ENCODE measurements at places on chromosomes 12 and 14.

DNA sequence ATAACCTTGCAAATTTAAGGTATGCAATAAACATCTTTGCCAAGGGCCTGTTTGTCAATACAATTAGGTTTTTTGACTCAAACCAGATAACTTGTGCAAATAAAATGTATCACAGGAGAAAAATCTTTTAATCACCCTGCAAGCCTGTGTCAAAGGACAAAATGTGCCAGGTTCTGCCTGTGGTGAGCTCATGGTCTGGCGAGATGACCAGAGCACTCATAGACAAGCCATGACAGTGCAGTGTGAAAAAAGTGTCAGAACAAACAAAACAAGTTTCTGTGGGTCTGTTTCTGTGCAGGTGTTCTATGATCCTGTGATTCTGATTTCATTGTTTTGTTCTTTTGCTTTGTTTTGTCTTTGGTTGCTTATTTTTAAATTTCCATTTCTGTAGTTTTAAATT is 847.2 kb downstream of the VRK1 start:
- DNase-seq: no peak

DNA sequence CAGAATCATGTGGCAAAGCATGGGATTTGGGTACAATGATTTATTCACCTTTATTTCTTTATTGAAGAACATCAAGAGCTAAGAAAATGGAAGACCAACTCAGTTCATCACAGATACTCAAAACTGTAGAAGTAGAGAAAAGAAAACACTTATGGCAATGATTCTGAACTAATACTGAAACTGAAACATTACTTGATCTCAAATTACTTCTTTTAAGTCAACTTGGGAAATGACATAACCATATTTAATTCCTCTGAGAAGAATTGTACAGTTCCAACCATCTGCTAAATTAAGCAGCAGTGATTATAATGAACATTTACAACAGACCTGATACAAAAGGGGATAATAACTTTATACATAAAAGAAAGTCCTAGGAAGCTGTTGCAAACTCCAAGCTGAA is 466.5 kb downstream of the TMTC2 start:
- no peak for DNase-seq

DNA sequence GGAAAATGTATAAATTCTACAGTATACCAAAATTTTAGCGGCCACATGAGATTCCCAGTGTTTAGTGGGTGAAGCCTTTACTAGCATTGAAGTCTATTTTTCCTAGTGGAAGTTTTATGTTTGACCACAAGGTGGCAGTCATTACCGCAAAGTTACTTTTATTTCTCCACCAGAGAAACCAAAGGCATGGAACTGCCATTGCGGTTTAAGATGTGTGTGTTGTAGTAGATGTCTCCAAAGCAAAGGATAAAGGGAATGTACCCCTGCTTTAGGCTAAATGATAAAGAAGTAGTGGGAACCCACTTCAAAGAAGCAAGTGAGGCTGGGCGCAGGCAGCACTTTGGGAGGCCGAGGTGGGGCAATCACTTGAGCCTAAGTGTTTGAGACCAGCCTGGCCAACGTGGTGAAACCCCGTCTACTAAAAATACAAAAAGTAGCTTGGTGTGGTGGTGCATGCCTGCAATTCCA is 140.5 kb downstream of the PRKCH start:
- peak; percentile 64 for DNase-seq

- no peak for DNase-seq
These were observed 9.9 kb downstream of the GPHB5 start for GRCh38 chr14:63308723-63309317.

GRCh38 chr14:73240816-73241480 is 3.6 kb downstream of the PAPLN start:
- no peak for DNase-seq

DNA sequence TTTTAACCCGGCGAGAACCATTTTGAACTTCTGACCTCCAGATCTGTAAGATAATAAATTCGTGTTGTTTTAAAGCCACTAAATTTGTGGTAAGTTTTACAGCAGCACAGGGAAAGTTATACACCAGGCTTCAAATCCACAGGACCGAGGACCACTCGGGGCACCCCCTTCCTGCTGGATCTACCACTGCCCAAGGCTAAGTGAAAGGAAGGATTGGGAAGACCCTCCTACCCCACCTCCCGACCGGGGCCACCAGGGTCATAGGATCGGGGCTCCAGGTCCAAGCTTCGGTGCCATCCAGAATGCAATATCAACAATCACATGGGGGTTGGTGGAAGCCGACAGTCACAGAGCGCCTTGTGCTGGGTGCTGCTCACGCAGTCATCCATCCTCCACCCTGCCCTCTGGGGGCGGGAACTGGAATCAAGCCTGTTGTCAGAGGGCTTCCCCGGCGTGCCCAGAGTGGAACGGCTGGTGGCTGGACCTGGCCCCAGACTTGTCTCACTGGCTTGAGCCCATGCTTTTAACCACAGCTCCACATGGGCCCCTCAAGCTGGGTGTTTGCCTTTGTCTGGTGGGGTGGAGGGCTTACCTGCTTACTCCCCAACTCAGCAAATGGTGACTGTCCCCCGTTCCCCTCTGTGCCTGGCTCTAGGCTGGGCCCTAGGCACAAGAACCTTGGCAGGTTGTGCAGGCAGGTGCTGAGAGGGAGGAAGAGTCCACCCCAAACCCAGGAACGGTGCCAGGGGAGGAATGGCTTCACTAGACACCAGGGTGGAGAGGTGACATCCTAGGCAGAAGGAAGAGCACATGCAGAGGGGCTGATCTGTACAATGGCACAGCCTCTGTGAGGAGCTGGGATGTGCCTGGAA is 180.3 kb upstream of the RTL1 start:
- no peak for DNase-seq

DNA sequence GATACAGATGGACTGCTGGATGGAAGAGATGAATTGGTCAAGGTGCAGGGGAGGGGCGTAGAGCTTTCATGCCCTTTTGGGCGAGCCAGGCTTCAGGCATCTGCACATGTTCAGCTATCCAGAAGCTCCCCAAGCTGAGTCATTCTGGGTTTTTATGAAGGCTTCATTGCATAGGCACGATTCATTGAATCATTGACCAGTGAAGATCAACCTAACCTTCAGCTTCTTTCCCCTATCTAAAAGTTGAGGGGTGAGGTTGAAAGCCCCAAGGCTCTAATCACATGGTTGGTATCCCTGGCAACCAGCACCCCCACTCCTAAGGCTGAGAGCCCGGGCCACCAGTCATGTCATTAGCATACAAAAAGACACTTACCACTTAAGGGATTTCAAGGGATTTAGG is 36.3 kb downstream of the RPS29 start:
- no peak for DNase-seq

DNA sequence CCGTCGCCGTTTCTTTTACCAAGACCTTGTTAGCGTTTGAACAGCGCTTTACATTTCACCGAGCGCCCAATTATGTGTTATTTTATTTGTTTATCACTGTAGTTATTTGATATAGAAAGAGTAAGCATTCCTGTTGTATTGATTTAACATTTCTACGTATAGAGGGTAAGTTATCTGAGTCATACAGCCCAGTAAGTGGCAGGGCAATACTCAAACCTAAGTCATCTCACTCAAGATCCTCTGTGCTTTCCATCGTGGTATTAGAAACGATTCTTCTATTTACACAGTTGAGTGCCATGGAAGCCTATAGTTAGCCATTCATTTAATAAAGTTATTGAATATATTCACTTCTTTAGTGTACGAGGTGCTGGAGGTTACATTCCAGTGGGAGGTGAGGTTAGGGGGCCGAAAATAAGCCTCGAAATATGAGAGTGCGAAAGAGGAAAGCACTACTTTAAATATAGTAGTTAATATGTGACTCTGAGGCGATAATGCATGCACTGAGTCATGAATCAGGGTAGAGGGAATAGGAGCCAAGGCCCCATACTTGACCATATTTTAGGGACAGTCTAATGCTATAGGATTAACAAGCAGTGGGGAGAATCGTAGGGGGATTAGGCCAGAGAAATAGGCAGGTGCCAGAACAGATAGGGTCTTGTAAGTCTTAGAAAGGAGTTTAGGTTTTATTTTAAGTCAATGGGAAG is 629 bp downstream of the RAD51AP1 start:
- no peak for DNase-seq

DNA sequence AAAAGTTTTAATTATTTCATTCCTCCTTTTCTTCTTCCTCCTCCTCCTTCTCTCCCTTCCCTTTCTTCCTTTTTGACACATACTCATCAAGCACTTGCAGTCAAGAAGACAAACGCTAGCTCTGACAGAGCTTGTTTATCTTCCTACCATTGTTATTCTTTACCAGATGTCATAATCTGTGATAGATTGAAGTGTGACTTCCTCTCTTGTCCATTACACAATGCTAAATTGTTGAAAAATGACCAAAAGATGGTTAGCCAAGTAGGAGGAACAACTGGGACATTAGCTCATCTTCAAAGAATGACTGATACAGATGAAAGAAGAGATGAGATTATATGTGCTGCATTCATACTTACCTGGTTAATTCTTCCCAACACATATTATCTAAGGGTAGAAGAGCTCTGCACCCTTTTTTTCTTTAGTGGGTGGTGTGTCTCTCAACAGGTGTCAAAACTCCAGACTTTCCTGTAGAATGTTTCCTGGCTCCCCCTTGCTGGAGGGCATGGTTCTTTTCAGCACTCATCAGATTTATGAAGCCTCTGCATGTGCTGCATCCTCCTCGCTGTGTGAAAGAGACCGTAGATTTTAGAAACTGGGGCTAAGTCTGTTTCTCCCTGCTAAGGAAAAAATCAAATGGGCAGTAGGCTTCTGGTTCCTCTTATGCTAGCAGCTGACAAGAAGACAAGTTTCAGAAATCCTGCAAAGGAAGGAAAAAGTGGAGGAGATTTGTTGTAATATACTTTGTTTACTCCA is 147.1 kb downstream of the TMX1 start:
- no peak for DNase-seq

GRCh38 chr12:2614341-2614740 is 180.4 kb upstream of the FKBP4 start:
- no peak for DNase-seq

DNA sequence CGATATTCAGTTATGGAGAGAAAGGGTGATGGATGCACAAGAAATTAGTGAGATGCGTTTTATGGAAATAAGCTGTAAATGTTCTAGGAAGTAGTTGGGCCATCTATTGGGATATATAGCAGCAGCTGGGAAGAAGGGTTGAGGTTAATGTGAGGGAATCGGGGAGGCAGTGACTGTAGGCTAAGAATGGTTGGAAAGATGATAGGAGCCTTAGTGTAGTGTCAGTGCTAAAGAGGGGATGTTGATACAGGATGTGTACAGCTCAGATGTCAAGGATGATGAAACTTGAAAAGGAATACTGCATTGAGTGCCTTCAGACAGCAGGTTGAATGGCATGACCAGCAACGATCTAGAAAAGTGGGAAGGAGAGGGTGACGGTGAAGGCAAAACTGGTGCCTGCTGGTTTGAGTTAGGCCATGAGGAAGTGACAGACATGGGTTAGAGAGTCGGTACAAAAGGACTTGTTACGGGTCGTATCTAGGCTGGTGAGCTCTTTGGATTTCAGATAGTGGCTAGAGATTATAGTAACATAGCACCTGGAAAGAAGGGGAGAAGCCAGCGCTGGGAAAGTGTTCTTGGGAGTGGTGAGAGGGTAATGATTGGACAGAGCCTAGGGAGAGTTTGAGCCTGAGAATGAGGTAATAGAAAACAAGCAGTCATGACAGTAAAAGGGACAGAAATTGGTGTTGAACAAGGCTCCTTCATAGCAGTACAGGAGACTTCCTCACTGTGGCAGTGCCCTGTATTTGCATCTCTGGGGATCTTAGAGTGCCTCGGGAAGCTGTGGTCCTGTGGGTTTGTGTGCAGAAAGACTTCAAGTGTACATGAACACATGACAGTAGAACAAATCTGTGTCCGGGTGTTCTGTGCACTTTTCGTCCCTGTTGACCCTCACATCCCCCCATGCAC is 9.6 kb downstream of the MARS1 start:
- no peak for DNase-seq

DNA sequence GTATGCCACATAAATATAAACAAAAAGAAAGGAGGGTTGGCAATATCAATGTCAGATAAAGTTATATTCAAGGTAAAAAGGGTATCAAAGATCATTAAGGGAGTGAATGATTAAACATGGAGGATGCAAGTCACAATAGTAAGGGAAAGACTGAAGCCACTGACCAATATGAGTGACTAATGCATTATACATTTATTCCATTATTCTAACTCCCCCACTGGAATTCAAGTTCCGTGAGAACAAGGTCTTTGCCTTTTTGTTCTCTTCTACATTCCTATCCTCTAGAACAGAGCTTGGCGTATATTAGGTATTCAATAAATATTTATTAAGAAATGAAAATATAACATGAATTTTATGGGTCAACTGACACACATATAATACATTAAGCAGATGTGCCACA is 30.7 kb downstream of the MAP4K5 start:
- peak; percentile 80 for DNase-seq

DNA sequence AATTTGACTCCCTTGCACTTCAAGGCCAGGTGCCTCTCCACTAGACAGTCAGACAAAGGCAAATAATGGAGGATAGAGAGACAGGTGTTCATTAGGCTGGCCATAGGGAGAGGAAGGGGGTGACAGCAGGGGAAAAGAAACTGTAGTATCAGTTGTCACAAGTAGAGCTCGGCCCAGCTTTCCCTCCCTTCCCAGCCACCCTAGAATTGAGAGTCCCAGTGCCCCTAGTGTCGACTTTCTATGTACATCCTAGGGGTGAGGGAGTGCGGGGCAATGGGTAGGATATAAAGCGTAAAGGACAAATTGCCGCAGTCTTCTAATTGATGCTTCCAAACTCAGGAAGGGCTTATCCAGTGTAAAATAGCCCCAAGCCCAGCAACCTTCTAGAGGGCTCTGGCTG is 39.0 kb downstream of the BAZ2A start:
- no peak for DNase-seq

DNA sequence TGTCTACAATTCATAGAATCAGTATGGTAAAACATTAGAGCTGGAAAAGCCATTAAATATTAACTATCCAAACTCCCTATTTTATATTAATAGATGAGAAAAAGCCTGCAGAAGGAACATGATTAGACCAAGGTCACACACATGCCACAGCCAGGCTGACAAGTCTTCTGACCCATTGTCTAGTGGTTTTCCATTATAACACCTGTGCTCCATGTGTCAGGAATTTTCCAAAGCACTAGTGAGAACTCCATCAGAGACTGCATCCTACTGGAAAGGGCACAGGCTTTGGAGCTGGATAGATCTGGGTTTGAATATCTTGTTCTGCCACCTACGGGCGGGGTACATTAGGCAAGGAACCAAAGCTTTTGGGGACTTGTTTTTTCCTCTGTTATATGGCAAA is 325.5 kb downstream of the RAD51B start:
- no peak for DNase-seq

DNA sequence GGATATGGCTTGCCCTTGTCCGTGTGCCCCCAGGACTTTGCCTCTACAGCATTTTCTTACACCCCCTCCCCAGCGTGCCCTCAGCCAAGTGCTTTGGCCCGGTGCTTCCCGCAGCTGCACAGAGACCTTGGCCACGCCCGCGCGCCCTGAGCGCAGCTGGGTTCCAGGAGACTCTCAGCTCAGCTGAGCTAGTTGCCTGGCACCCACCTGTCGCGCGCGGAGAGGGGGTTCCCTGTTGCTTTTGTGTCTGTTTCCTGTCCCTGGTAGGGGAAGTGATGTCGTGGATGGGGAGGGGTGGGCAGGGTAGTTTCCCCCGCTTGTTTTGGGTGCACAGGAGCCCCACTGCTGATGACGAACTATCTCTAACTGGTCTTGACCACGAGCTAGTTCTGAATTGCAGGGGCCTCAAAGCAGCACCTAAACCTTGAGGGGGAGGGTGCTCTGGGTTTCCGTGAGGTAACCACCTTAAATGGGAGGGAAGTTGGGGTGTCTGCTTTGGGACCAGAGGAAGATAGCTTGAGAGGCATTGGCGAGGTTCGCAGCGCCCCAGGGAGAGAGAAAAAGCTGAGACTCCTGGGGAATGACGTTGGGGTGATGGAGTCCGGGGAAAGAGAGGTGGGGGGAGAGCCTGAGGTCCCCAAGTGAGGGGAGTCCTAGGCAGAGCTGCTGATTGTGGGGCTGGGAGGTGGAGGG is 1.5 kb downstream of the DIO3 start:
- DNase-seq: no peak

All from foreskin melanocyte (primary cell).